ENCODE measurements at places on chromosomes 1 and 21.
A peak's percentile ranks its signal among the peaks of the same experiment; 100 is the strongest.

DNA sequence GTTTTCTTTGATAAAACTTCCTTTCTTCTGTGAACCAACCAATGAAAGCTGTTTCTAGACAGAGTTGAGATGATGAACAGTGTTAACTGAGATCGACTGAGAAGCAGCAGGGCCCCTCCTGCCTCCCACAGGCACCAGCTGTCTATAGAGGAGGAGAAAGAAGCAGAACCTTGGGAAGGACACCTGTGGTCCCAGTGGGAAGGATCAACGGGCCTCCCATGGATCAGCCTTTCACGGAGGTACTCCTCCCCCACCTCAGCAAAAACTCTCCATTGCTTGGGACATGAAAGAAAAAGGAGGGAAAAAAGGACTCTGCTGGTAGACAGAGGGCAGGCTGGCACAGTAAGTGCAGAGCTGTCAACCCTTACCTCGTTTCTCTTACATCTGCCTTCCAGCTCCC is 40.5 kb downstream of the PLPPR5 start:
- DNase-seq = no peak

- no peak for DNase-seq
Observed at GRCh38 chr1:61171346-61171745, 89.0 kb downstream of the NFIA start.

DNA sequence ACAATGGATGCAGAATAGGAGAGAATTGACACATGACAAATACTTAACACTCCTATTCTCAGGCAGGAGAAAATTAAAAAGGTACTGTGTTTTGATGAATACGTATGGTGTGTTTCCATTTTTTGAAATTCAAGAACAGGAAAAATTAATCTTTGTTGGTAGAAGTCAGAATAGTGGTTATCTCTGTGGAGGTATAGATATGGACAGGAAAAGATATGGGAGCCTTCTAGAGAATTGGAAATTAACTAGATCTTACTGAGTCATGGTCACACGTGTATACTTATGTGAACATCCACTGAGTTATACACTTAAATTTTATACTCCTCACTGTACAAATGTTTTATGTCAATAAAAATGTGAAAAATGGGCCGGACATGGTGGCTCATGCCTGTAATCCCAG is 9.9 kb upstream of the TUT4 start:
- no peak for DNase-seq

- no peak for DNase-seq
Observed at GRCh38 chr1:149916898-149917252, 769 bp downstream of the SV2A start.

DNA sequence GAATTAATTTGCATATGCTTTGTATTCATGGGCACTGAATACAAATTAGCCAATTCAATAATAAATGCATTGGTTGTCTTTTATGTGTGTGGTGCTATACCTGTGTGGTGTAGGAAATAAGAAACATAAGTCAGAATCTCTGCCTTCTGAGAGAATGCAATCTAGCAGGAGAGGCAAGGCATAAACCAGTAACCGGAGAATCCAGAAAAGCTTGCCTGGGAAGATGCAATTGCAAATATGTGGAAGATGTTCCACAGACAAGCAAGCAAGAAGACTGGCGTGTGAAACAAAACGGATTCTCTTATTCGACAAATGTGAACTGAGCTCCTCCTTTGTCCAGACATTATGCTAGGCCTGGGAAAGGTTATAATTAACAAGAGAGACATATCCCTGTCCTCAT is 134.3 kb downstream of the NR5A2 start:
- no peak for DNase-seq

- DNase-seq = peak; percentile 49
Observed at GRCh38 chr1:28737307-28738132, 780 bp downstream of the YTHDF2 start.

- no peak for DNase-seq
Observed at GRCh38 chr1:178986204-178986603, 39.5 kb upstream of the FAM20B start.

- DNase-seq = no peak
Observed at GRCh38 chr1:41537788-41538351, 53.4 kb upstream of the EDN2 start.

DNA sequence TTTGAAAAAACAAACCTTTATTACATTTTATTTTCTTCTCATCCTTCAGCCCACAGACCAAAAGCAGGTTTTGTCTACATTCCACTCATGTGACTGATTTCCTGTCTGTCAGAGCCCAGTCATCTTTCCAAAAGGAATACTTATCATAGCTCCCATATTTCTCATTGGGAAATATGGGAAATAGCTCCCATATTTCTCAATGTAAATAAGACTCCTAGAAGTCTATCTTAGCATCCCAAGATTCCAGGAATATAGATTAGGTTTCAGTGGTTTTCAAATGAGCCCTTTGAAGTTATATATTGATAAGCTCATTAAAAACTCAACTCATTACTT is 19.1 kb upstream of the NRDC start:
- no peak for DNase-seq

- DNase-seq = no peak
Observed at GRCh38 chr1:88608139-88608943, 75.7 kb upstream of the PKN2 start.

DNA sequence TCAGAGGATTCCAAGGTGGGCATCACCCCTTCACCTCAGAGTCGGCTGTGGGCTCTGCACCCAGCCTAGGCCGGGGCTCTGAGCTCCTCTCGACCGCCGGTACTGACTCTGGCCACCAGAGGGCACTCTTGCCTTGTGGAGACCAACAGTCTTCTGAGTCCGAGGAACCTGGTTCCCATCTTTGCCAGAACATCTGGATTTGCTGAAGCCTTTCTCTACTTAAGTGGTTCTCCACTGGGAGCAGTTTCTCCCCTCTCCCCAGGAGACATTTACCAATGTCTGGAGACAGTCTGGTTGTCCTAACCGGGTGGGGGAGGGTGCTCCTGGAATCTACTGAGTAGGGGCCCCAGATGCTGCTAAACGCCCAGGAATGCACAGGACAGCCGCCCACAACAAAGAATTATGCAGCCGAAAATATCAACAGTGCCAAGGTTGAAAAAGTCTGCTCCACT is 9.4 kb downstream of the ETV3L start:
- DNase-seq = peak; percentile 86

GRCh38 chr1:20948101-20948500 is 161.0 kb upstream of the HP1BP3 start:
- DNase-seq = no peak

DNA sequence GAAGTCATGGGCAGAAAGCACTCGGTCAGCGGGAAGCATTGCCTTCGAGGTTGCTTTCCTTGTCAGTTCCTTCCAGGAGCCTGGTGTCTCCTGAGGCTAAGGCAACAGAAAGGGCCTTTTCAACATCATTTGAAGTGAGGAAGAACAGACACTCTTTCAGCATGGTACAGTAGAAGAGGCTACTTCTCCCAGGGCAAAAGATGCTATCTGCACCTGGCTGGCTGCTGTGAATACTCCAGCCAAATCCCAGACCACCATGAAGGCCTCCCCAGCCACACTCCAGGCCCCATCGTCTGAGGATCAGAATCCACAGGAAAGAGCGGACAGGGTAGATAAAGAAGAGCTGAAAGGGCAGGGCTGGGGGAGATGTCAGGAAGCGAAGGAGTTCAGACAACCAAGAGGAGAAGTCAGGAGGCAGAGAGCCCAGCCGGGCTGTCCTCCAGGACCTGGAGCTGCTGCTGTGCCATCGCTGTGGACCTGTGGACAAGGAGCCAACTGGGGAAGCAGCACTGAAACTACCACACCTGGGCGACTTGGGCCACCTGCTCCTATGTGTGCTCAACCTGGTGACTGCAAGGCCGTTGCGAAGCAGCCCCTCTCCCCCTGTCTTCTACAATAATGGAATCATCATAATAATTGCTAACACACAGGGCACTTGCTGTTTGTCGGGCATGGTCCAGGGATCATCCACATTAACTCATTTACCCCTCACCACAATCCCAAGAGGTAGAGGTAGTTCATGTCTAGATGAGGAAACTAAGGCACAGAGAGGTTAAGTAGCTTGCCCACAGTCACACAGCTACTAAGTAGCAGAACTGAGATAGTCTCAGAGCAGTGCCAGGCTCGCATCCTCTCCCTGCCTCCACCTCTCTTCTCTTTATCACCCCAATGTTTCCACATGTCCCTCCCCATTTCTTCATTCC is 88.0 kb upstream of the ZBTB40 start:
- DNase-seq = no peak

- DNase-seq = no peak
Observed at GRCh38 chr1:119903443-119903835, 7.1 kb upstream of the ADAM30 start.

DNA sequence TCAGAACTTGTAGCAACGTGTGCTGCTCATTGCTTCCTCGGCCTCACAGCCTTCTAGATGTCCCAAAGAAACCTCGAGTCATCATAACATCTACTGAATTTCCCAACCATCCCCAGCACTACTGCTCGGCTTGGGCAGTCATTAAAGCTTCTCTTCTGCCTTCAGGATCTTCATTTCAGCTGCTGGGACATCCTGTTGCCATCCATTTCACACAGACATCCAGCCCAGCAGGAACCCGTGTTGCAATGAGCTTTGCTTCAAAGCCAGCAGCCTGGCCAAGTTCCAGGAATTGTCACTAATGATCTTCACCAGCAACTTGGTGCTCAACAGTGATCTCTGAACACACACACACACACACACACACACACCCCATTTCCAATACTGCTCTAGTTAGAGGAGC is 18.5 kb downstream of the WLS start:
- DNase-seq = peak; percentile 49

DNA sequence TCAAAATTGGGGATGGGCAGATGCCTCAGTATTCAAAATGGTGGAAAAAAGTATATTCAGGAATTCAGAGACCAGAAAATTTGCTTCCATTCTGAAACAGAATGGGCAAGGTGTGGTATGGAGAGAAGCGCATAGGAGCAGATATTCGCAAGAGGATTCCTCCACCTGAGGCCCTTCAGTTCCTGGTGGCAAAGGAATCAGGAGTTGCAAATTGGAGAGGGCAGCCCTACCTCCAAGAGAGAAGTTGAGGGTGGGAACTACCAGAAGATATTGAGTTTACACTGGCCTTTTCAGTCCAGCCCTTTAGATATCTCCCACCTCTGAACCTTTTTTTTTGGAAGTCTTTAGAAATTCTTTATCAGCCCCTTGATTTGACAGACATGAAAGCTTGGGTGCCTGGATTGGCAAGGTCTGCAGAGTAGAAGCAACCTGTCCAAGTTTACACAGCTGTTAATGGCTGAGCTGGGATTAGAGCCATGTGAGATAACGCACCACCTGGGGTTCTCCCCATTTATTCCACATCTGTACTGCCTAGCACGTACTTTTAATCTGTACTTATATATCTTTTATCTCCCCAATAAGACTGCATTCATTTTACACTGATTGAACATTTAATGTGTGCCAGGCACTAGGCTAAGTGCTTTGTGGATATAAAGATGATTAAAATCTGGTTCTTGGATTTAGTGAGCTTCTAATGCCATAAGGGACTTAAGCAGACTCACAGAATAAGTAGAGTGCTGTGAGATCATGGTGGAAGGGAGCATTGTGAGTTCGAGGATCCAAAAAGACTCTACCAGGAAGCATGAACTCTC is 99.5 kb downstream of the NGF start:
- no peak for DNase-seq

GRCh38 chr21:36466061-36466511 is 13.8 kb downstream of the CLDN14 start:
- no peak for DNase-seq

DNA sequence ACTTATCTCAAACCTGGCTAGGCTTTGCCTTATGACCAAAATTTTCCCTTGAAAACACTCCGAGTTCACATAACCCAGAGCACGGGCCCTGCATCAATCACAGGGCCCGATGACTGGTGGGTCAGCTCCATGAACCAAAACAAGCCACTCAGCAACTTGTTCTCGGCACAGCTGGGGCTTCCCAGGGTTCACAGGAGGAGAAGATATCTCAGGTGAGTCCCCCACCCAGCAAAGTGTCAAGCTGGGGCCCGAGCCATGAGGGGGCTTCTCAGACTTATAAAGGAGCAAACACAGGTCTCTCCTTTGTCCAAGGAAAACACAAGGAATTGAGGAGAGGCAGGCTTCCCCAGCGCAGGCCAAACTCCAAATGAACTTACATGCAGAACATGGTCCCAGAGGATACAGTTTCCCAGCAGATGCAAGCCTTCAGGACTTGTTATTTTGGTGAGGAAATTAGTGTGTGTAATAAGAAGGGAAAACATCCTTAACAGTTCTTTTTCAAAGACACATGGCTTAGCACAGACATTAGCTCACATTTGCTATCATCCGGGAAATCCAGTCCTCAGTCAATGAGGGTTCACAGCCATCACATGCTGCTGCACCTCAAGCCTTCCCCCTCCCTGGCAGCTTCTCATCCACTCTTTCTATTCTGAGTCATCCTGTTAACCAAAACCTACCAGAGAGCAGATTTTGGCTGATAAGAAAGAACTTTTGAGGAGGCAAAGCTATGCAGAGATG is 98.1 kb upstream of the NFIA start:
- no peak for DNase-seq

All from pancreas (tissue), 10 donors.